ENCODE measurements at places on chromosomes 3 and 15.

DNA sequence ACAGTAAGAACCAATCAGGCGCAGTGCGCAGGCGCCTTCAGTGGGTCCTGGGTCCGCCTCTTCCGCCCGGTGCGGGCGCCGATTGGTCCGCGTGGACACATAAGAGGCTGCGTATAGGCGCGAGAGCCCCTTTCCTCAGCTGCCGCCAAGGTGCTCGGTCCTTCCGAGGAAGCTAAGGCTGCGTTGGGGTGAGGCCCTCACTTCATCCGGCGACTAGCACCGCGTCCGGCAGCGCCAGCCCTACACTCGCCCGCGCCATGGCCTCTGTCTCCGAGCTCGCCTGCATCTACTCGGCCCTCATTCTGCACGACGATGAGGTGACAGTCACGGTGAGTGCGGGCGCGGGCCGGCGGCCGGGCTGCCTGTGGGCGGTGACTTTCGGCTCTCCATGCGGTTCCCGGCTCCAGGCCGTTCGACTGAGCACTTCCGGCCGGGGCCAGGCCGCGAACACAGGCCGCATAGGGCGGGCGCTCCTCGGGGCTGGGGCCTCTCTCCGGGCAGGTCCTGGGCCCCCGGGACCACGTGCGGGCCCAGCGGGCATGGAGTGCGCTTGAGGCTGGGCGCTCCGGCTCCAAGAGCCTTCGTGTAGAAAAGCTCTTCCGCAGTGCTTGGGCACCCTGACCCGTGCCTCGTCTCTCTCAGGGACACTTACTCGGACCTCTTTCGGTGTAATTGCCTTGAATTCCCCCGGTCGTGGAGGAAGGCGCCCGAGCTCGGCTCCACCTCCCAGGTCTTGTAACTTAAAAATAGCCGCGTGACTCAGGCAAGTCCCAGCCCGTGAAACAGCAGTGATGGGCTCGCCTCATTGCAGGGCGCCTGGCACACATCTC is at the start of gene RPLP1:
Gene RPLP1, plus strand, starts transcription at position 127 of the 830 bp plus-strand sequence. Its CDS starts 131 bp downstream, at position 258.
- DNase-seq: peak; percentile 93

GRCh38 chr3:193391902-193392301 is 13.3 kb upstream of the ATP13A5 start:
- no peak for DNase-seq

DNA sequence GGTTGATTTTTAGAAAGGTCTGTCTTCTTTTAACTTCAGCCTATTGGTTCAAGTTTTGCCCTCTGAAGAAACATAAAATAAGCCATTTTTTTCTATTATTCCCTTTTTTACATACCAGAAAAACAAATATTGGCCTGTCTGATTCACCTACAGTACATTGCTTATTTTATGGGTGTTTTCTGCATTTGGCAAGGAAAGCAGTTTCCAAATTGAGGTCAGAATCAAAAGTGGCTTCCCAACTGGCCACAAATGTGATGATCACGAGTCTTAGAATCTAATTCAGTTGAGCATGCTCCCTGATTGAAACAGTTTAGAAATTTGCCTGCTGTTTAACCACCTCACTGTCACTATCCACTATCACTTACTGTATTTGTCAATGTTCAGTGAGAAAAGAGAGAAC is 106.9 kb upstream of the CHMP2B start:
- DNase-seq: no peak

GRCh38 chr3:49906073-49906743 is 2.5 kb upstream of the MST1R start:
- DNase-seq: no peak

DNA sequence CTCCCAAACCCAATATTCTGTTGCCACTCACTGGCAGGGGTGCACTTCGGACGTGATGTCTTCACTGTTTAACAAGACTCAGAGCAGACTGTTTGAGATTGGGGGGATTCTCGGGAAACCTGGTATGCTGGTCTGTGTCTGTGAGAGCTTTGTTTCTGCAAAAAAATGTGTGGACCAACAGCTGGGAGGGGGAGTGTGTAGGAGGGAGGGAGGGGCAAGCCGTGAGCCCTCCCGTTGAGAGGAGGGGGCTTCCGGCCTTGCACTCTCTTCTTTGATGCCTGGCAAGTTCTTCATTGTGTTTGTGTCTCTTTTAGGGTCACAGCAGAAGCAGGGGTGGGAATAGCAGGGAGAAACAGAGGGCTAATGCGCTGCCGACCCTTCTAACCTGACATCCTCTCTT is 74.9 kb upstream of the NDN start:
- no peak for DNase-seq

DNA sequence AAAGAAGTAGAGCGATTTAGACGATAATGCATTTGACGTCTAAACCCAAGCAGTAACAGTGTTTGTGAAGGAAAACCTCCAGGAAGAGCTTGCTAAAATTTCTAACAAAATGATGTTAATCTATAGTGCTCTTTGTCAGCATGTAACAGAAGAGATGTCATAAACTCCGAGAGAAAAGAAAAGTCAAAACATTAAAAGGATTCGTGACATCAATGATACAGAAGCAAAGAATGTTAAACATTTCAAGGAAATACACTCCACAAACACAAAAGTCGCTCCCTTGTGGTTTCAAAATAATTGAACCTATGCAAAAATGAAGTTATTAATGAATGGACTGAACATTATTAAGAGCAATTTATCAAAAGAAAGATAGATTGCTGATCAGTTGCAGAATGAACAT is 27.9 kb downstream of the AADAC start:
- DNase-seq: no peak

DNA sequence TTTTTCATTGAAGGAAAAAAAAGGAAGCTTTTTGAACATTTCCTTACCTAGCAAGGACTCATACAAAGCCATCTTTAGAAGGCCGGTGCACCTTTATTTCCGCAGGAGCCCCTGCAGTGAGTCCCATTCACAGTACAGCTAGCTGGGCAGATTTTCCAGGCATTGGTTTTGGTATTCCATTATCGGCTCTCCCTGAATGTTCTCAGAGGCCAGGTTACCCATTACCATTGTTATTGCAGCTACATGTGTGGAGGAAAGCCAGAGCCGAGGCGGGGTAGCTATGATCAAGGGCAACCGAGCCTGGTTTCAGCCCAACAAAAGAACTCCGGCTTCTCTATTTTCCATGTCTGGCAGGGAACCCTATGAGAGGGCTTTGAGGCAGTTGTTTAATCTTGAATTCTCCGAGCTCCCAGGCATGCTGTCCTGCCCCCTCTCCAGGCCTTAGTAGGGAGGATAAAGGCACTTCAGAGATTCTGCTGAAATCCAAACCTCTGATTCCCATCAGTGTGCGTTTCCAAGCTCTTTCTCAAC is 100.3 kb downstream of the LRRK1 start:
- DNase-seq: no peak

- DNase-seq: no peak
Measured at GRCh38 chr15:63136742-63137141, 15.1 kb downstream of the LACTB start.

GRCh38 chr3:59451800-59452746 is 402.2 kb upstream of the CFAP20DC start:
- no peak for DNase-seq

DNA sequence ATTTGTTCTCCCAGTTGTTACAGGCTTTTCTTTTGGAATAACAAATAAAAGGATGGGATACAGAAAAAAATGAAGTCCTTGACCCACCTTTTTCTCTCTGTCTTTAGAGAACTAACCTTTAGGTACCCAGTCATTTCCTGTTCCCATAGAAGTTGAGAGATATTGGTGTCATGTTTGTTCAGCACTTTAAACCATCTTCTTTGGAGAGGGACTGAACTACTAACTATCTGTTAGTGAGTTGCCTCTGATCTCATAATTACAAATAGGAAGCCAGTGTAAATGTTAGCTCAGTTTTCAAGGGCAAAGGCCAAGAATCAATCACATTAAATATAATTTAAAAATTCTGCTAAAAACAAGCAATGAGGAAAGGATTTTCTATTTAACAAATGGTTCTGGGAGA is 72.9 kb upstream of the DCBLD2 start:
- no peak for DNase-seq

DNA sequence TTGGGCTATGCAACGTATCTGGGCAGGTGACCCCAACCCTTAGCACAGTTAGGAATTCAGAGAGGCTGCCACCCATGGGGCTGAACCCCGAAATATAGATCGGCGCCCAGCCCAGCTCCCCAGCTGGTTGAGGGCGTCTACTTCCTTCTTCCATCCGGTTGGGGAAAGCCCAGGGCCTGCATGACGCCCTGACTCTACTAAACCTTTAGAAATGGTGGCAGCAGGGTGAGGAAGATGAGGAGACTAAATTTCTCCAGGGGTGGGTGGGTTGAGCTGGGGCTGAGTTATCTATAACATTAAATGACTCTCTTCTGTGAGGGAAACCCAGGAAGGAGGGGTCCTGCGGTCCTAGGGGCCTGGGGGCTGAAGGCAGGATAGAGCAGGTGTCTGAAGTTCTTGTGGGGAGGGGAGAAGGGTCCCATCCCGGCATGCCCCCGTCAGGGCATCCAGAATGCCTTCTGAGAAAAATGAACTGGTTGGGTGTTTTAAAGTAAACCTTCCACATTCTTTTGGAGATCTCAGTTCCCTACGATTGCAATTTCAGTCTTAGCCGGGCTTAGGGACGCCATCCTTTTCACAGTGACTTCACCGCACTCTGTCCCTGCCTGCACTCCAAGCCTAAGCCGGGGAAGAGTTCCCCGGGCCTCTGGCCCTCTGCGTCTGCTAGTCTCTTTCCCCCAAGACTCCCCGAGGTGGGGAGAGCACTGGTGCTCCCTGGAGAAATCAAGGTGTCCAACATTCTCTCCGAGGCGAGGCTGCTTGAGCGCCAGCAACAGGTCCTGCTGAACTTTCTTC is 28.5 kb downstream of the NR2F2 start:
- DNase-seq: no peak

Measured in NCI-H345 (cell line).